Stimulated activated CD8-positive, alpha-beta memory T cell treated with anti-CD3 and anti-CD28 coated beads, Interleukin-7, amount 100 ng/mL, for 24 hours (primary cell): ENCODE measurements at places on chromosomes 3 and 15.

DNA sequence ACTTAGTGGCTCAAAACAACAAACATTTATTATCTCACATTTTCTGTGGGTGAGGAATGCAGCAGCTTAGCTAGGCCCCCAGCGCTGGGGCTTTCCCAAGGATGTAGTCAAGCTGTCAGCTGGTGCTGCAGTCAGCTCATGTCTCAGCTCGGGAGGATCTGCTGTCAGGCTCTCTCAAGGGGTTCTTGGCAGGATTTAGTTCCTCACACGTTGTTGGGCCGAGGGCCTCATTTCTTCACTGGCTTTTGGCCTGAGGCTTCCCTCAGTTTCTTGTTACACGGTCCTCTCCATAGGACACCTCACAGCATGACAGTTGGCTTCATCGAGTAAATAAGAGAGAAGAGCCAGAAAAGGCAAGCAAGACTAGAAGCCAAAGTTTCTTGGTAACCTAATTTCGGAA is 13.7 kb upstream of the U2SURP start:
- DNase-seq: no peak

DNA sequence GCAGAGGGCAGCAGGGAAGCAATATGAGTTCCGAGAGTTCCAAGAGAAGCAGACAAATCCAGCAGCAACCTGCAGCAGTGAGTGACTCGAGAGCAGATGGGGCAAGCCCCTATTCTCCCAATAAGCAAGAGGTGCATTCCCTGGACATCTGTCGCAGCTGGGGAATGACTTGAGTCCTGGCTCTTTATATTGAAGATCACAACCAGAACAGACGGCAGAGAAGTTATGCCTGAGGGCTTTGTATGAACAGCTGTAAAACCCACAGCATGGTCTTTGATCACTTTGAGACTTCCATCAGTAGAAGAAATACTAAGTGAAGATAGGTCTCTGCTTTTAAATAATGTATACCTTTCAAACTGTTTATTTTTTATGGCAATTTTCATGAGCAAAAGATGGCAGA is 23.6 kb upstream of the C3orf22 start:
- no peak for DNase-seq

DNA sequence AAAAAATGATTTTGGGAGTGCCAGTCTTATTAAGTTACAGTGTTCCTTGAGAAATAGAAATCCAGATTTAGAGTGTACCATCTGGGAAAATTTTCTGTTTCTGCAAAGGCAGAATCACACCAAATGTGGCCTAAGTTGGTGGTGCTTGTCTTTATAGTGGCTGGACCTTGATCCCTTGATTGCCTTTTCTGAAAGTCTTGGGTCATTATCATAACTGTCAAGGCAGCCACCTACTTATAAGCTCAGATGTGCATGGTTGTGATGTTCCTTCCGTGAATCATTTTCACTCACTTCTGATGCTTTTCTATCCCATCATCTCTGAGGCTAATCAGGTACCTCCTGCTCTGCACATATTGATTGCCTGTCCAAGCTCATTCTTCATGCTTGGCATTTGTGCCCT is 20.1 kb downstream of the CMSS1 start:
- DNase-seq: no peak

- DNase-seq: no peak
Observed at GRCh38 chr3:151398895-151399294, 14.3 kb upstream of the P2RY12 start.

GRCh38 chr3:176941689-176942088 is 255.6 kb downstream of the TBL1XR1 start:
- DNase-seq: no peak

DNA sequence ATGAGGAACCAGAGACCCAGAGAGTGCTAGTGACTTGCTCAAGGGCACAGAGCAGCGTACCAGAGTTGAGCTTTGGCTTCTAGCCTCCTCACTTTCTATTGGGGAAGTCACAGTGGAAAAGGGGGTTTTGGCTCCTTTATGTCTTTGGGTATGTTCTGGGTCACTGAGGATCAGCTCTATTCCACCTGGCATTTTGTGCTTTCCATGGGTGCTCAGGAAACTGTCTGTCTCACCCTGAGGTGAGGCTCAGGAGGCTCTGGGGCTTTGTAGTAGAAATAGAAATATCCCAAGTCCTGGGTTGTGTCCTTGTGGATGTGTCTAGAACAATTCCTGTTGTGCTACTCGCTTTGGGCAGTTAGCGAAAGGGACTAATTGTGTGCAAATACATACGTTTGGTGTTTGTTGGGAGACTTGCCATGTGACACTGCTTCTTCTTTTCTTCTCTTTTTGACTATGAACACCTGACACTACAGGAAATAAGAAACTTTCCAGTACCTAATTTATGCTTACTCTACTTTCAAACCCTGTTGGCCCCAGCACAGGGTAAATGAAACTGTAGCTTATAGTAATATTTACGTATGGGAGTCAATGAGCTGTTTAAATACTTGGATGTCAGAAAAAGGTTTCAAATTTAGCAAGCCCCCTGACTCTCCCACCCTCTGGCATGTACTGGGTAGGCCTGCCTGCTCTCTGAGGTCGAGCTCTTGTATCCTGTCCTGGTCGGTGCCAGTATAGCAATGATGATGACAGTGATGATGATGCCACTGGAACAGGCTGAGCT is 35.6 kb downstream of the SMAD3 start:
- no peak for DNase-seq

- DNase-seq: no peak
Observed at GRCh38 chr3:170765419-170766078, 104.4 kb downstream of the RPL22L1 start.

DNA sequence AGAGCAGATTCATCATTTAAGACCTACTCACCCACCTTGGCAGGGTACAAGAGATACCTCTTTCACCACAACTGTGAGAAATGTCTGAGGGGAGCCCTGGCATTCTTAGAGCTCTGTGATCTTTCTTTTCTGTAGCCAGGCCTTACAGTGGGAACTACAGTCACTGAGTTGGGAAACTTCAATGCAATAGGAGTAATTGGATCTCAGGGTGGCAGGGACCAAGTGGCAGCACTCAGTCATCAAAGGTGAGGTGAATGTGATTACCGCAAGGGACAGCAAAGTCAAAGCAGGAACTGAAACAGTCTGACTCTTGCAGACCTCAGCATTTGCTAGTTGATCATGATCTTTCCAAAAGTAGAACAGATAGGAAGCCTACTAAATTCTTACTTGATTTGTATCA is 7.2 kb upstream of the MCF2L2 start:
- no peak for DNase-seq

GRCh38 chr15:51161491-51162220 is 67.0 kb upstream of the TNFAIP8L3 start:
- DNase-seq: no peak

DNA sequence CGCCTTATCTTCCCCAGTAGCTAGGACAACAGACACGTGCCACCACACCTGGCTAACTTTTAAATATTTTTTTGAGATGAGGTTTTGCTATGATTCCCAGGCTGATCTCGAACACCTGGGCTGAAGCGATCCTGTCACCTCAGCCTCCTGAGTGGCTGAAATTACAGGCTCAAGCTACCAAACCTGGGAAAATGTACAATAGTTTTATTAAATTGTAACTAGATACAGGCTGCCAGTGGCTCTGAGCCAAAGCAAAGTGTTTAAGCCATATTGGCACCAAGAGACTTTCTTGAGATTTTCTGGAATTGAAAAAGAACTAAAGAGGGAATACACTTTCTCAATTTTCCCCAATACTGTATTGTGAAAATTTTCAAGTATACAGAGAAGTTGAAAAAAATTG is 204.3 kb downstream of the SUCLG2 start:
- DNase-seq: no peak

DNA sequence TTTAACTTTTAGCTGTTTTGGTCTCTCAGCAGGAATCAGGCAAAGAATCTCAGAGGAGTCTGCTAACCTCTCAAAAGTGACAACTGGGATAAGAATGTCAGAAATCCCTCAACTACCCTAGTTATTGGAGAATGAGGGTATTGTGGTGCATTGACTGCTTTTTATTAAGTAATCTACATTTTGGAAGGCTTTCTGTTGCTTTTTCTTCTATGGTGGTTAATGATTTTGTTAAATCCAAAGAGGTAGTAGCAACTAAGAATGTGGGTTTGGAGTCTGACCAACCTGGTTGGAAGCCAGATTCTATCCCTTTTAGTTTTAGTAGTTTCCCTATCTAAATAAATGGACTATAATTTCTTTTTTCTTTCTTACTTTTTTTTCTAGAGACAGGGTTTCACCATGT is 94.7 kb upstream of the RNF7 start:
- no peak for DNase-seq

DNA sequence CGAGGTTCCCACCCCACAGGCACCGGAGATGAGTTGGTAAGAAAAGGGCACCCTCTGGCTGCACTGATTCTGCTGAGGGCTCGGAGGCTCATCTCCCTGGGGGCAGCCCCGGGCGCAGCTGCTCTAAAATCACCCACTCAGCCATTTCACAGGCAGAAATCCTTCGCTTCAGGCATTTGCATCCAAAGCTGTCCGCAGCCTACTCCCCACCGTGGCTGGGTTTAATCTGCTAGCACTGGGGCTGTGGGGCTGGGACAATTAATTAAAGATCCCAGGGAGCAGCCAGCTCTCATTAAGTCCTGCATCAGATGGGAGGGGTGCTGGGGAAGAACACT is 104.3 kb upstream of the PRR20G start:
- DNase-seq: no peak

GRCh38 chr3:182118066-182118465 is 406.3 kb downstream of the SOX2 start:
- no peak for DNase-seq

DNA sequence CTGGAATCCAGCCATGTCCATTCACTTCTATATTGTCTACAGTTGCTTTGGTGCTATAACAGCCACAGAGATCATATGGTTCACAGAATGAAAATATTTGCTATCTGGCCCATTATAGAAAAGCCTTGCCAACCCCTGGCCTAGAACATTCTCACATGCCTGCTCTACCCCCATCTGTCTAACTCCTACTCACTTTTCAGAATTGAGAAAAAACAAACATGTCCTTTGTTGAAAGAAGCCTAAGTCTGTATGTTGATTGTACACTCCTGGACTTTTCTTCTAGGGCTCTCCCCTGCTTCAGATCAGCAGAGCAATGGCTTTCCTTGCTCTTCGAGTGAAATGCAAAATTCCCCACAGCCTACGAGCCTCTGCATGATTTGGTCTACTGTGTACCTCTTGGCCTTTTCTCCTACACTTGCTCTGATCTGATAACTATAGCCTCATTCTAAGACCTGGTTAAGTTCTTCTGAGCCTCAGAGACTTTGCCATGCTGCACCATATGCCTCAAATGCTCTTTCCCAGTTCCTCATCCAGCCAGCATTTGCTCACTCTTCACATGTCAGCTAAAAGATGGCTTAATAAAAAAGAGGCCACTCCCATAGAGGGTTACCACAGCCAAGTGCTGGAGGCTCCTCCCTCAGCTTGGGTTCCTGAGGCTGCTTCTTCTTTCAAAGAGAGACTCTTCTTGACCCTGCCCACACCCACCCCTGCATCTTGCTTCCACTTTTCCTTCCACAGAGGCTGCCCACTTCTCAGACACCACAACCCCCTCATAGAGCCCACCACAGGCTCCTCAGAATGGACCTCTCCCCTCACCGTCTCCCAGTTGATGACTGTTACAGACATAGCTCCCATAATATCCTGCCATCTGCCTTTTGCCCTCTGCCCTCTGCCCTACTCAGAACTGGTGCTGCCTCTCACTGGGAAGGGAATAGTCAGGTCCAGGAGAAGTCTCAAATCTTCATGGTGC is 22.9 kb upstream of the DCLK3 start:
- no peak for DNase-seq

DNA sequence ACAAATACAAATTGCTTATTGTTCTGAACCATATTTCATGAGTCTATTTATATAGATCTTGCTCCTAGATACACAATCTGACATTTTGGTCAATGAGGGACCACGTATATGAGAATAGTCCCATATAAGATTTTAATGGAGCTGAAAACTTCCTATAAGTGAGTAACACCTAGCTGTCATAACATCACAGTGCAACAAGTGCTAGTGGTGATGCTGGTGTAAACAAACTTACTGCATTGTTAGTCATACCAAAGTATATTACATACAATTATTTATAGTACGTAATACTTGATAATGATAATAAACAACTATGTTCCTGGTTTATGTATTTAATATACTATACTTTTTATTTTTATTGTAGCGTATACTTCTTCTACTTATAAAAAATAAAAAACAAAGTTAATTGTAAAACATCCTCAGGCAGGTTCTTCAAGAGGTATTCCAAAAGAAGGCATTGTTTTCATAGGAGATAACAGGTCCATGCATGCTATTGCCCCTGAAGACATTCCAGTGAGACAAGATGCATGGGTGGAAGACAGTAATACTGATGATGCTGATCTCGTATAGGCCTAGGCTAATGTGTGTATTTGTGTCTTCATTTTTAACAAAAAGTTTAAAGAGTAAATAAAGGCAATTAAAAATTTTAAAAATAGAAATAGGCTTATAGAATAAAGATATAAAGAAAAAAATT is 46.8 kb upstream of the NAALADL2 start:
- DNase-seq: no peak

DNA sequence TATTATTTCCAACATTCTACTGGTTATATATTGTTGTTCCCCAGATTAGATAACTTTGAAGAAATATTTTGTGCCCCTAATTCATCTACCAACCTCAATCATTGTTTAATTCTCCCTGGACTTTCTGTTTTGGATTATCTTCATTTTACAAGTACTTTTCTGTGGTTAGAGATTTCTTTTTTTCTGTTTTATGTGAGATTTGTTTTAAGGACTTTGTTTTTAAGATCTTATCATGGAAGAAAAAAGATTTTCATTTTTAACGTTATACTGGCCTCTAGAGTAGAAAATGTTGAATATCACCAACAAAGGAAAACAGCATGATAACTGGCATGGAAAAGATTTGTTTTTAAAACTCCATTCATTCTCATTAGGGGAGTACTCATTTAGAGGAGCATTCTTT is 210.9 kb upstream of the KCNMB2 start:
- no peak for DNase-seq

DNA sequence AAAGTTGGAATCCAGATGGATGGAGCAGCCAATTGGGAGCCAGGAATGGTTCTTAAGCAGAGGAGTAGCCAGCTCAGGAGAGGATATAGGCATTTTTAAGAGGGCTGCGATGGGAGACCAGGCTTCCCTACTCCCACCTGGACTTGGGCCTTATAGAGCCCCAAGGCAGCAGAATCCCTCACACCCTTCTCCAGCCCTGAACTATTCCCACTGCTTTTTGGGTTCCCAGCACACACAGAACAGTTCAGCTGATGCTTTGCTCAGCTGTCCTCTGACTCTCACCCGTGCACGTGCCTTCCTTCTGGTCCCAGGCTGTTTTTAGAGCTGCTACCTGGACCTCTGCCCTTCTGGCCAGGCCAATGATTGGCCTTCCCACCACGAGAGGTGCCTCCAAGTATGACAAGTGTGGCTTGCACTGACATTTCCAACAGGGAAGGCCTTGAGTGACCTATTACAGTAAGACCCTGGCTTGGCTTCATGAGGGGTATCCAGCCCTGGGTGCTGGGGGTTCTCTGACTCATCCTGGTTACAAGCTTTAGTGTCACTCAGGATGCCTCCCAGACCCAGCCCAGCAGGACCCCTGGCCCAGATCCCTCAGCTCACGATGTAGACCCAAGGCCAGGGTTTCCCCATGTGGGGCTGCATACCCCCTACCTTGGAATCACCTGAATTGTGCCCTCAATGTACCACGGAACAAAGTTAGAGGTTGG is 25.2 kb downstream of the NOX5 start:
- no peak for DNase-seq

- no peak for DNase-seq
Observed at GRCh38 chr15:57506422-57506821, 85.3 kb upstream of the MYZAP start.
